Stimulated activated CD4-positive, alpha-beta T cell treated with anti-CD3 and anti-CD28 coated beads, Interleukin-1b, Interleukin-23, amount 100 ng/mL, for 1 hour (primary cell): ENCODE measurements at places on chromosomes 5 and 9.

GRCh38 chr5:111691914-111692313 lies 65.1 kb downstream of the NREP start:
- no peak for DNase-seq

DNA sequence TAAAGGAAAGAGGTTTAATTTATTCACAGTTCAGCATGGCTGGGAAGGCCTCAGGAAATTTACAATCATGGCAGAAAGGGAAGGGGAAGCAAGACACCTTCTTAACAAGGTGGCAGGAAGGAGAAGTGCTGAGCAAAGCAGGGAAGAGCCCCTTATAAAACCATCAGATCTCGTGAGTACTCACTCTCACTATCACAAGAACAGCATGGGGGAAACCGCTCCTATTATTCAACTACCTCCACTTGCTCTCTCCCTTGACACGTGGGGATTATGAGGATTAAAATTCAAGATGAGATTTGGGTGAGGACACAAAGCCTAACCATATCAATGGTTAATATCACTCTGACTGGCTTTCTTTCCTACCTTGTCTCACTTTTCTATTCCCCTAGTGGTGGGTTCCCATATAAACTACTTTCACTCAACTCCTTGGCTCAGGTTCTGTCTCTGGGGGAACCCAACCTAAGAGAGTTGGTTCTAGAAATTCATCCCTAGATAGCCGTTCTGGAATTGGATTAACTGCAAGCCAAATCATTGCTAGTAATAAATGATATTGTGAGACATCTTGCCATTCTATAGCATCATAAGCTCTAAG lies 749.8 kb upstream of the GRAMD2B start:
- no peak for DNase-seq

GRCh38 chr5:83564069-83564749 lies 92.7 kb downstream of the VCAN start:
- no peak for DNase-seq

- DNase-seq = no peak
These were observed 44.4 kb downstream of the TNFAIP8 start for GRCh38 chr5:119400245-119400644.

DNA sequence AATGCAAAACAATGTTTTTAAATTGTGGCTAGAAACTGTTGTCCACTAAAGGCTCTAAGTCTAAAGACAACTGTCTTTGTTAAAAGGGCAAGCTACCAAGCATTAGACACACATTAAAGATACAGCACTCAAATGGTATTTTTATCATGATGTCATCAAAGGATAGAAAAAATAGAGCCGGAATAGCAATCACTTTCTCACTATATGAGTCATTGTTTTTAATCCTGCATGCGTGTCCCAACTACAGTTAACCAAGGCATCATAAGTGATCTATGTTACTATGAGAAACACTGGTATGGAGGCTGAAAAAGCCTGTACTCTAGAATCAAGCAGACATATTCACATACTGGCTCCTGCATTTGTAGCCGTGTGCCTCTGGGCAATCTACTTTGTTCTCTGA lies 1.9 kb upstream of the PJA2 start:
- no peak for DNase-seq

DNA sequence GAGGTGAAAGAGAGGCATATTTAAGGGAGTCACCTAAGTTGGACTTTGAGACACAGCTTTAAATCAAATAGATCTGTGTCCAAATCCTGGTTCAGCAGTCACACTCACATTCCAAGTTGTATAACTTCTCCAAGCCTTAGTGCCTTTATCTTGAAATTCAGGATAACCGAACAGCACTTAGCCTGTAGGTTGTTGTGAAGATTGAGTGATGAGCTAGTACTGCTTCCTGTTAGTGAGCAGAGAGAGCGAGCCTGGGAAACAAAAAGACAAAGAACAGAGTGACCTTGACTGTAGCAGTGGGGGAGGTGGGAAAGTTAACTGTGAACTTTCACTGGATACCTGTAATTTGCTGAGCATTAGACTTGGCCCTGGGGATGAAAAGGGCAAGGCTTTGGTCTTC lies 22.4 kb downstream of the MAML1 start:
- no peak for DNase-seq
